EL (cell line): ENCODE measurements at places on chromosomes 12 and 14.

GRCh38 chr12:3122841-3123678 lies 45.9 kb downstream of the TSPAN9 start:
- peak; percentile 92 for DNase-seq

DNA sequence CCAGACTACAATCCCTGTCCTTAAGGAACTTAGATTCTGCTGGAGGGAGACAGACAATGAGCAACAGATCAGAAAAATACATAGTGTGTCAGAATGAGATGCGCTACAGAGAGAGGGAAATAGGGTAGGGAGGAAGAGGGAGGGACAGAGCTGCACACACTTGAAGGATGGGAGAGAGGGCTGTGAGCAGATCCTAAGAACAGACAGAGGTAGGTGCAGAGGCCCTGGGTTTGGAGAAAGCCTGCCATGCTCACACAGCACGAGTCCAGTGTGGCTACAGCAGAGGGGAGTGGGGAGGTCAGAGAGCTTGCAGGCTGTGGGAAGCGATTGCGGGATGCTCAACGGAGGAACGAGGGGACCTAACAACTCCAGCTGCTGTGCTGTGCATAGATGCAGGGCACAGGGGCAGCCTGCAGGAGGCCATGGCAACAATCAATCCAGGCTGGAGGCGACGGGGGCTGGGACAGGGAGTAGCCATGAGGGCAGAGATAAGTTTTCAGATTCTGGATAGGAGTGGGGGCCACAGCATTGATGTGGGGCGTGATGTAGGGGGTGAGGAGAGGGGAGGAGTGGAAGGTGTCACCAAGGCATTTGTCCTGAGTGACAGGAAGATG lies 20.7 kb downstream of the FAIM2 start:
- no peak for DNase-seq

- DNase-seq = peak; percentile 24
Measured at GRCh38 chr14:77375973-77376770, 722 bp downstream of the TMED8 start.

DNA sequence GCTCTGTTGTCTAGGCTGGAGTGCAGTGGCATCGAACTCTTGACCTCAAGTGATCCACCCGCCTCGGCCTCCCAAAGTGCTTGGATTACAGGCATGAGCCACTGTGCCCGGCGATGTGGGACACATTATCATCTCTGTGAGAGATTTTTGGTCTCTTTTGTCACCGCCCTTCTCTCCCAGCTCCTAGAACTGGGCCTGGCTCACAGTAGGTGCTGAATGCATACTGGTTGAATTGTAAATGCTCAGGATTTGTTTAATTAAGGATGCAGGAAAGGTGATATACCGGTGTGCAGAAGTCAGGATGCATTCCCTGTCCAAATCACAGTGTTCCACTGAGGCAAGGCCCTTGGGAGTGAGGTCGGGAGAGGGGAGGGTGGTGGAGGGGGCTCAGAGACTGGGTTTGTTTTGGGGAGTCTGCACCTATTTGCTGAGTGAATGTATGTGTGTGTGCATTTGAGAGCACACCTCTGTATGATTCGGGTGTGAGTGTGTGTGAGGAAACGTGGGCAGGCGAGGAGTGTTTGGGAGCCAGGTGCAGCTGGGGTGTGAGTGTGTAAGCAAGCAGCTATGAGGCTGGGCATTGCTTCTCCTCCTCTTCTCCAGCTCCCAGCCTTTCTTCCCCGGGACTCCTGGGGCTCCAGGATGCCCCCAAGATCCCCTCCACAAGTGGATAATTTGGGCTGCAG lies 1.0 kb upstream of the KRT18 start:
- no peak for DNase-seq

GRCh38 chr12:77766224-77766623 lies 64.5 kb upstream of the NAV3 start:
- no peak for DNase-seq

GRCh38 chr12:86948851-86949250 lies 692.7 kb upstream of the MGAT4C start:
- DNase-seq = no peak

DNA sequence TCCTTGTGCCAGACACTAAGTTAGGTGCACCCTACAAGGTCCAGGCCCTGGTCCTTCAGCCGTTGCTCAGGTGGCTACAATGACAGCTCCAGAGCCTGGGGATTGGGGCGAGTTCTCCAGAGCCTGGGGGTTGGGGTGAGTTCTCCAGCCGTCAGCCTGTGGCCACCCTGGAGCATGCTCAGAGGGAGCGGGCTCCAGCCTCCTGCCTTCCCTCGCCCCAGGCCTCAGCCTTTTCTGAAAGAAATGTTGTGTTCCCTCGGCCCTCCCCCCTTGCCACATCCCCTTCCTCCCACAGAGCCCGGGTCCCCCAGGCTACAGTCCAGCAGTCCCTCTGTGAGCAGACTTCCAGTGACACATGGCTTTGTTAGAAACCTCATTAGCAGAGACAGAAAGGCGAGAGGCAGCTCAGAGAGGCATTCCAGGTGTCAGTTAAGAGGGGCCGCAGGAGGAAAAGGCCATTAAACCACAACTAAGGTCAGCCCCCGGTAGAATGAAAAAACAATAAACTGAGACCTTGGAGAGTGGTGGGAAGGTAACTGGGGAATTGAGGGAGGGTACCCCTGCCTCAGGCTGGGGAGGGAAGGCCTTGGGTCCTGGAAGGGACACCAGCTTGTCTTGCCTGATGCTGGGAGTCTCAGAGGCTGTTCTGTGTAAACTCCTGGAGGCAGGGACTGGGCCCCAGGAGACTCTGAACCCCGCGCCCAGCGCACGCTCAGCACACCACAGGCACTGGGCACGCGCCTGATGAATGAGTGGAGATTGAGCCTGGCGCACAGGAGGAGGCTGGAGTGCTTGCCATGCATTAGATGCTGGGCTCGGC lies 23.1 kb upstream of the COL2A1 start:
- DNase-seq = no peak

DNA sequence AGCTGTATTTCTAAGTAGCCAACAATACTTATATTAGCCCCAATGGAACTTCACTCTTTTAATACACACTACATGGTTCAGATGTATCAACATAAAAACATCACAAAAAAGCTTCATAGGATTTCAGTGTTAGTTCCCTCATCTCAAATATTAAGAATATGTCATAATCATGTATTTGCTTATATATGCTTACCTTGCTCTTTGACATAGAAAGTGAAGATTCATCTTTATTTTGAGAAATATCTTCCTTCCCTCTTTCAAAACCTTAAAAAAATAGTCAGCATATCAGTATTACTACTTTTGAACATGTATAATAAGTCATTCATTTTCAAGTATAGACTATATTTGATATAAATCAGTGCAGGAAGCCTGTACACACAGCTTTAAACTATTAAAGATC lies 62.2 kb upstream of the BBS10 start:
- no peak for DNase-seq
